ENCODE measurements at places on chromosomes 7 and 10.

DNA sequence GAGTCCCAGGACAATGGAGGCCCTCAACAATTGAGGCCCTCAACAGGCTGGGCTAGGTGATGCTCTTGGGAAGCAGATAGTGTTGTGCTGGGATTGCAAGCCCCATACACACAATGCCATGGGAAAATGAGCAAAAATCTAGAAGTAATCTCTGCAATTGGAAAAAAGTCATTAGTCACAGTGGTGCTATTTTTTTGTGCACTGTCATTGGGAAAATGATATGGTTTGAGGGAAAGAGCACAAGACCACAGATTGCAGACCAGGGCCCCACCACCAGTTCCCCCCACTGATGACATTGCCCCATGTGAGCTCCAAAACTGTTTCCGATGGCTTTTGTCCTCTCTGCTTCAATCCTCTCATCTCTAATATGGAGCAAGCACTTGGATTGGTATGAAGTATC is 1.9 kb downstream of the KCTD7 start:
- DNase-seq = no peak

DNA sequence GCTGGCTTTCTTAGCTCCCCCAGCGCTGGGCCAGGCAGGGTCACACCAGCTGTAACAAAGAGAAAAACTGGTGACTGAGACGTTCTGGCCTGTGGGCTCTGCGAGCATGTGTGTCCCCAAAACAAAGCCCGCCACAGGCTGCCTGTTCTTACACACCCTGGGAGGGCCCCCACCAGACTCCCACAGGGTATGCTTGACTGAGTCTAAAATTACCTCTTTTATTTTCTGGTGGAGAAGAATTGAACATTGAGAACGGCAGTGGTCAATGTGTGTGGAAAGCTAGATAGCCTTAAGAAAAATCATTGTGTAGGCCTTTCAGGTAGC is 808 bp downstream of the C10orf71 start:
- no peak for DNase-seq

DNA sequence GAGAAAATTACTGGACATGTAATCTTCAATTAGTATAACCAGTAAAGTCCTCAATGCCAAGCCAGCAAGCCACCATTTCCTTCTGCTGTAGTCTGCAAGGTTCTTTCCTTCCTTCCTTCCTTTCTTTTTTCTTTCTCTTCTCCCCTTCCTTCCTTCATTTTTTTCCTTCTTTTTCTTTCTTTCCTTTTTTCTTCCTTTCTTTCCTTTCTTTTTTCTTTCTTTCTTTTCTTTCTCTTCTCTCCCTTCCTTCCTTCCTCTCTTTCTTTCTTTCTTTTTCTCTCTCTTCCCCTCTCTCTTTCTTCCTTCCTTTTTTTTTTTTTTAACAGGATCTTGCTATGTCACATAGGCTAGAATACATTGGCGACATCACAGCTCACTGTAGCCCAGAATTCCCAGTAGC is 369.8 kb downstream of the SEMA3D start:
- DNase-seq = no peak

DNA sequence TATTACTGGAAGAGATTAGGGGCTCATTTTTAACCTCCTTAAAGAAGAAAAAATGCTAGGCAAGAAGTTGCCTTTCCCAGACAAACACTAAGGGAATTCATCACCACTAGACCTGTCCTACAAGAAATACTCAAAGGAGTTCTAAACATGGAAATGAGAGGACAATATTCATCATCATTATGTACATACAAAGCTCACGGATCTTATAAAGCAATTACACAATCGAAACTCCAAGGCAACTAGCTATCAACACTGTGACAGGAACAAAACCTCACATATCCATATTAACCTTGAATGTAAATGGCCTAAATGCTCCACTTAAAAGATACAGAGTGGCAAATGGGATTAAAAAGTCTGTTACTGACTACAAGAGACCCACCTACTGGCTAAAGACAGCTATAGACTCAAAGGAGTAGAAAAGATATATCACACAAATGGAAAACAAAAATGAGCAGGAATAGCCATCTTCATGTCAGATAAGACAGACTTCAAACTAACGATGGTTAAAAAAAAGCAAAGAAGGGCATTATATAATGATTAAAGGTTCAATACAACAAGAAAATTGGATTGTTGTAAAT is 246.6 kb downstream of the ADRA2A start:
- no peak for DNase-seq

- no peak for DNase-seq
Observed at GRCh38 chr7:2065528-2065927, 167.2 kb downstream of the MAD1L1 start.

GRCh38 chr7:391961-392524 is 102.1 kb downstream of the FOXL3 start:
- no peak for DNase-seq

GRCh38 chr10:92420546-92421275 is 129.7 kb downstream of the MARCHF5 start:
- no peak for DNase-seq

GRCh38 chr10:77226853-77227565 is 410.6 kb downstream of the KCNMA1 start:
- DNase-seq = no peak

DNA sequence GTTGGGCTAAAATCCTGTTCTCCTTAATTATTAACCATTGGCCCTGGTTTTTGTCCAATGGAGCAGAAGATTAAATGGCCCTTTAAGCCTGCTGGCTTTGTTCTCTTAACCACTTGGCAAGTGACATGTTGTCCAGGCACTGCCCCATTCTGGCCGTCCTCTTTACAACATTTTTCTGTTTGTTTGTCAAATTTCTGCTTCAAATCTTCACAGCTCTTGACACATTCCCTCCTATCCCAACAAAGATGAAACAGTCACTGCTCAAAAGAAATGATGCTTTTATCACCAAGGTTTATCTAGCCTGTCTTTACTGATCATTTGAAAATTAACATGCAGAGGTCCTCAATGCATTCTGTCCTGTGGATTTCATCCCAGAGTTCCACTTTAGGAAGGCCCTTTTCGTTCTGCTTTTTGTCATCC is 700.4 kb downstream of the KCNMA1 start:
- no peak for DNase-seq

- no peak for DNase-seq
Observed at GRCh38 chr10:5757766-5758517, 55.3 kb downstream of the GDI2 start.

- DNase-seq = no peak
Observed at GRCh38 chr7:99557940-99558305, 519 bp upstream of the ZNF655 start.

DNA sequence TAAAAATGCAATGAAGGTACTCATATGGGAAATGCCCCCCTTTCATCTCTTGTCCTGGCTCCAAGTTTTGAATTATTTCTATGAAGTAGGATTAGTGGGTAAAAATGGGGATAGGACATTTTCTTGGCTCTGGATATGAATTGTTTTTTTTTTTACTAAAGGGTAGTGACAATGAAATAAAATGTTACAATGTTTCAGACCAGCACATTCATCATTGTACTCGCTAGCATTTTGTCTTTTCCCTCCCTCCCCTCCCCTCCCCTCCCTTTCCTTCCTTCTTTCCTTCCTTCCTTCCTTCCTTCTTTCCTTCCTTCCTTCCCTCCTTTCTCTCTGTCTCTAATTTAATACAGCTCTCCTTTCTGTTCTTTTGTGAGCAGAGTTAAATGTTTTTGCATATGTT is 64.4 kb downstream of the CDK1 start:
- DNase-seq = no peak

GRCh38 chr10:46549171-46550075 is 7.0 kb downstream of the GPRIN2 start:
- no peak for DNase-seq

DNA sequence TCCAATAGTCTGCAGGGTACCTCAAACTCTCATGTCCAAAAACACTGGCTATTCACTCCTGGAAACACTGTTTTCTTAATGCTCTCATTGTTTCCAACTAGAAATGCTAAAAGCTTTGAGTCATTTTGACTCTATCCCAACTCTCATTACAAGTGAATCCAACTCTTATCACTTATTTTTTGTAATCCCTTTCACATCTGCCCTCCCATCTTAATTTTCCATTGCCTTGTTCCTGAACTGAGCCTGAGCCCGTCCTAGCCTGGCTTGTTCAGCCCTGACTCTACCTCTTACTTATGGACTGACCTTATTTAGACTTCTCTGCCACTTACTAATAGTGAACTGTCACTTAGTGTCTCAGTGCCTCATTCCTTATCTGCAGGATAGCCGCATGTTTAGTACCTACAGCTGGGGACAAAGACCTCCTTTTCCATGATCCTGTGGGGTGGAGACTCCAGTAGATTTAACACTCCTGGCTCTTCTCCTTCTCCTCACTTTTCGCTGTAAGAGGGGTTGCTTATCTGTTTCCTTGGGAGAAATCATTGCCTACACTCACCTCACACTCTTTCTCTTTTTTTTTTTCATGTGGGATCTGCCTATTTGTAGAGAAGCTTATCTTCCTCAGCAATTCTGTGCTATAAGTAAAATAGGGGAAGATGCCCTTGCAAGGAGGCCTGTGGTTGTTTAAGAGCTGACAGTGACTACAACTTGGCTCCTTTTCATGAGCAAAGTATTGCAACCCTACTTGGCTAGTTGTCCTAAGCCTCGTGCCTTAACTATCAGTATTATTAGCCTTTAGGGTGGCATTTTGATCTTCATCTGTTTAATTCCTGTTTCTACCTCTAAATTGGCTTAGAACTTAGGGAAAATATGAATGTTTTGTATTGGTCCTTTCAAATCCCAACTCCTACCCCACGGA is 56.4 kb downstream of the SLC16A12 start:
- no peak for DNase-seq

GRCh38 chr10:11245510-11245909 is 227.8 kb downstream of the CELF2 start:
- DNase-seq = no peak

GRCh38 chr10:96758423-96758822 is 38.1 kb upstream of the PIK3AP1 start:
- no peak for DNase-seq

- no peak for DNase-seq
Observed at GRCh38 chr7:116699722-116700120, 27.7 kb downstream of the MET start.

- no peak for DNase-seq
Observed at GRCh38 chr10:78215645-78216044, 182.0 kb downstream of the RPS24 start.

DNA sequence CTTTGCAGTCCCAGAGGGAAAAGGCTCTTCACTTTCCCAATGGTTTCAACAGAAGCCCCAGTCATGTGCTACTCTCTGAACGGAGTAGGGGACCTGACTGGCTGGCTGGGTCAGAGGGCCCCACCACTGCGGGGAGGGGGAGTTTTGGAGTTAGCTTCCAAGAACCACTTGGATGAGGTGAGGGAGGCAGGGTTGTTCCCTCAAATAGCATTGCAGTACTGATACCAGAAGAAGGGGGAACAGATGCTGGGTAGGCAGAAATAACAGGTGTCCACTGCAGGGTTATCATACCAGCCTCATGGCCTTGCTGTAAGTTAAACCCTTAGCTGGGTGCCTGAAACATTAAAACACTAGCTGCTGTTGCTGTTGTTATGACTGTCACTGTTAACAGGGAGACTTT is 131.3 kb downstream of the UBE2H start:
- no peak for DNase-seq

DNA sequence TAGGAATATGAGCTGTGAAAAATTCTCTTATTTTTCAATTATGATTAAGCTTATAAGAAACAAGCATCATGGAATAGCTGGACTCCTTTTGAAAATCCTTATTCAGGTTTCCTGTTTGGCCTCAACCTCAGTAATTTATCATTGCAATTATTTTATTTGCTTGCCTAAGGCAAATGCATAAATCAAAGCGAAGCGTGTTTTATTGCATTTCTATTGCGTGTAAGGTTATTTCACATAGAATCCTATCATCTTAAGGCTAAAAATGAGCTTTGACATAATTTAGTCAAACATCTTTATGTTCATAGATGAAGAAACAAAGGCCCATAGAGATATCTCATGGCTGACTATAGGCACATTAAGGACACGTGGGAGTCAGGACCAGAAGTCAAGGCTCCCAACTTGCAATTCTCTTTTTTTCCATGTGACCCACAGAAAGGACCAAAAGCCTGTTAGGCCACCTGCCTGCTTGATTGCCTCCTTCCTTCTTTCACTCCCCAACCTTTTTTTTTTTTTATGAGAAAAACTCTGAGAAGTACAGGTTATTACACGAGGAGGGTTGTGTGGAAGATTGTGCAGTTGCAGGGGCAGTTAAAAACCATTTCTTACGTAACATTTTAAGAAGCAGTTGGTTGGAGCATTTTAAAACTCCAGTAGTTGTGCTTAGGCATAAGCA is 261.0 kb downstream of the HDAC9 start:
- DNase-seq = no peak

- DNase-seq = no peak
Observed at GRCh38 chr7:150337659-150338081, 3.8 kb downstream of the RARRES2 start.

- no peak for DNase-seq
Observed at GRCh38 chr7:107115762-107116540, 52.9 kb upstream of the HBP1 start.

- no peak for DNase-seq
Observed at GRCh38 chr10:74029943-74030342, 32.0 kb downstream of the VCL start.

DNA sequence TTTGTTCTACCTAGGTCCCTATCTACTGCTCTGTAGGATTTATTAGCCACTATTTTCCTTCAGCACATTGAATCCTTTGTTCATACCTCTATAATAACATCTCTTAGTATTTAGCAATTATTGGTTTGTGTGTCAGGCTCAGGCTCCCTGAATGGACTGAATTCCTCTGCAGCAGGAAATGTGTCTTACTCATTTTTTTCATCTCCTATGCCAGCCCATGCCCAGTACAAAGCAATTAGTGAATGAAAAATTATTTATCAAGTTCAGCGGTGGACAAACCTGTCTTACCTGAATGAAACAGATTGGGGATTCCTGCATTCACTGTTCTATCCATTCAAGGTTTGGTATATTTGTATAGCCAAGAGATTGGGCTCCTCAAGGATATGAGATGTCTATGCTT is 53.7 kb downstream of the C1GALT1 start:
- DNase-seq = no peak

DNA sequence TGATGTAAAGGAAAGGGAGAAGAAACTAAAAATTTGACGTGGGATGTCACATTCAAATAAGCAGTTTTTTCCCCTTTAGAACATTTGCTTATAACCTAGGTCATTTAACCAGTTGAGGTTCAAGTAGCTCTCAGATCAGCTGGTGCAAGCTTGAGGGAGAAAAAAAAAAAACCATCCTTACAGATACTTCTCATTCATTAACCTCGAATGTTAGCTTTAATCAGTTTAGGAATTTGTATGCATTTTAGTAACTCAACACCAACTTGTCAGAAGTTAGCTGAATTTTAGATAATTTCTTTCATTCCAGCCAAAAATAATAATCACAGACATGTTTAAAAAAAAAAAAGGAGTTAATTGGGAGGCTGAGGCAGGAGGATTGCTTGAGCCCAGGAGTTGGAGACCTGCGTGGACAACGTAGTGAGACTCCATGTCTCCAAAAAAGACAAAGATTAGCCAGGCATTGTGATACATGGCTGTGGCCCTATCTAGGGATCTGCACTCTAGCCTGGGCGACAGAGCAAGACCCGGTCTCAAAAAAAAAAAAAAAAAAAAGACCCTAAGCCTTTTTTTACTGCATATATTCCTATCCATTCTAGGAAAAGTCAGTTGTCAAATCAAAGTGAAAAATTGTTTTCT is 46.2 kb downstream of the BMPR1A start:
- no peak for DNase-seq

- no peak for DNase-seq
Observed at GRCh38 chr7:116097365-116098009, 66.9 kb upstream of the TFEC start.

- DNase-seq = no peak
Observed at GRCh38 chr10:110783509-110784107, 88.1 kb upstream of the PDCD4 start.
